SK-N-MC (cell line): ENCODE measurements at places on chromosomes 1 and 21.

DNA sequence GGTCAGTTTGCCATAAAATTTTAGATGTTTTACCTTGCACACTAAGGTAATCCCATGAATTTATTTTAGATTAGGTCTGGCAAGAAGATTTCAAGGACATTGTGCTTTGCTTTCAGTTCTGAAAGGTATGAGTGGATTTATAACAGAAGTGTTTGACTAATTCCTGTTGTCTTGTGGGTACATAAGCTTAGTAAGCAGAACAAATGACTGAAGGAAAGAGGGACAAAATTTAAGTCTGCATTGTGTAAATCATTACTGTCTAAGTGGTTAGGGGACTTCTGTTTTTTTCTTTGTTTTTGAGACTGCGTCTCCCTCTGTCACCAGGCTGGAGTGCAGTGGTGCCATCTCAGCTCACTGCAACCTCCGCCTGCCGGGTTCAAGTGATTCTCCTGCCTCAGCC, 60.1 kb downstream of the PKN2 start:
- DNase-seq: no peak

- DNase-seq: no peak
These were observed 16.4 kb upstream of the KCNN3 start for GRCh38 chr1:154886281-154887015.

DNA sequence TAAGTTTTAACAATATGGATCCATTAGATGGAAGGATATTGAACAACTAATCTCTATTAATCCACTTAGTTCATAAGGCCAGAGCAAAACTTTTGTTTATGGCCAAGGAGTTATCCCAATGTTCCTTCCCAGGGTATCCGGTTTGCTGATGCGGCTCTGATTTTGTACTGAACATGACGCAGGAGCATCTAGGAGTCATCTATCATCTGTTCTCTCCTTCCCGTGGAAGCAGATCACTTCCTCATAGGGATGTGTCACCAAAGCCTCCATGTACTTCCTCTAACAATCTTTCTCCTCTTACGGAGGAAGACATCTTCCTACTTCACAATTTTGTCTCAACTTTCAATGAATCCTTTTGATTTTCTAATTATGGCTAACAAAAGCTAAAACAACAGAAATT, 206.6 kb downstream of the APP start:
- no peak for DNase-seq

DNA sequence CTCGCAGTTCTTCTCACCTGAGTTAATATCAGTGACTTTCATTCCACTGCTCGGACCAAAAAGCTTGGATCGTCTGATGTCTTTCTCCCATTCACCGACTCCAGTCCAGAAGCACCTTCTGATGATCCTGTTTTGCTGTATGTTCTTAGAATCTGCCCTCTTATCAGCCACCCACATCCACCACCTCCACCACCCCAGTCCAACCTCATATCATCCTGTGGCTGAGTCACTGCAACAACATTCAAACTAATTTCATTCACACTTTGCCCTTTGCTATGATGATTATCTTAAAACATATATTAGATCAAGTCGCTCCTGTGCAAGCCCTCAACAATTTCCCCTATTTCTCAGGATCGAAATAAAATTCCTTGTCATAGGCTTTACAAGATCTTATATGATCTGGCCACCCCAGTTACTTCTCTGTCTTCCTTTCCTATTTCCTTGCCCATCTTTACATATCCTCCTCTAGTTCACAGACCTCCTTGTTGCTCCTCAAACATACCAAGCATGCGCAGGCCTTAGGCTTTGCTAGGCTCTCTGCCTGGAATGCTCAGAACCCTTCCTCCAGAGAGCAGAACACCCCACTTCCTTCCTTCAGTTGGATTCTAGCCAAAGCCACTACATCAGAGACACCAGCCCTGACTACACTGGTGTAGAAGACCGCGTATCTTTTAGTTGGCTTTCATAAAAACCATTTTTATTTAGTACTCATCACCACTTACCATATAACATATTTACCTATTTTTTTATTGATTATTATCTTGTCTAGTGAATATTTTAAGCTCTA, 335.7 kb upstream of the GREM2 start:
- DNase-seq: no peak

GRCh38 chr1:4700801-4701200, 46.4 kb downstream of the AJAP1 start:
- no peak for DNase-seq

DNA sequence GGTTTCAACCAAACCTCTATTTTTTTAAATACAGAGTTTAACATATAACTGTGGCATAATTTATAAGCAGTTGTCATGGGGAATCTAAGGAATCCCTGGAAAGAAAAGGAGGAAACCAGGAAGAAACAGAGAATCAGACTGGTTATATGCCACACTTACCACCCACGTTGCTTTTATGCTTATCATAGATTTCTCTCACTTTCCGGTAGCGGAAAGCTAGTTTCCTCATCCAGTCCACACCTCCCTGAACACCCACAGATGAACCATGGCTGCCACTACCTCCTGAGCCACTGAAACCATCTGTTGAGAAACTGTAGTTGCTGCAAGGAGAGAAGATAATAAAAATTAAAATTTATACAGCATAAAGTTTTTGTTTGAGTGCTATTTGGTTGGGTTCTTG, 33.5 kb downstream of the XKR8 start:
- DNase-seq: no peak

- no peak for DNase-seq
These were observed 286.1 kb downstream of the DPYD start for GRCh38 chr1:97634758-97635157.

DNA sequence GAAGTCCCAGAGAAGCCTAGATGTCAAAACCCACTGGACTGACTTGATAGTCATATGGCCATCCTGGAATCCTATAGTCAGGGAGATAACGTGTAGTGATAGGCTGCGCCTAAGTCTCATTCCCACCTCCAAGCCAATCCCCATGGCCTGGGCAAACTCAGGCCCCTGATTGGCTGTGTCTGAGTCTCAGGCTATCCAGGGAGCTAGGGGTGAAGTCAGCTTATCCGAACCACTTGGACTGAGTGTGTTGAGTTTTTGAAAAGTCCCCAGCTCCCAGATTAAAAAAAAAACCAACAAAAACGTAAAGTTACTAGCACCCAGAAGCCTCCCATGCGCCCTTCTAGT, 51.6 kb downstream of the PIK3CD start:
- no peak for DNase-seq

- no peak for DNase-seq
These were observed 6.0 kb upstream of the NLRP3 start for GRCh38 chr1:247409869-247410544.

GRCh38 chr1:101914473-101915242, 82.1 kb downstream of the OLFM3 start:
- DNase-seq: no peak

- DNase-seq: no peak
These were observed 375.3 kb downstream of the DUSP10 start for GRCh38 chr1:221366495-221367110.

- no peak for DNase-seq
These were observed 12.9 kb downstream of the DPYD start for GRCh38 chr1:97907886-97908285.

GRCh38 chr21:41458121-41458520, 32.1 kb downstream of the MX1 start:
- DNase-seq: no peak

GRCh38 chr1:207821464-207822045, 69.7 kb downstream of the CD46 start:
- DNase-seq: no peak

GRCh38 chr1:28306301-28306949, 22.4 kb upstream of the MED18 start:
- no peak for DNase-seq

GRCh38 chr1:67110352-67110751, 24.4 kb downstream of the C1orf141 start:
- DNase-seq: no peak

DNA sequence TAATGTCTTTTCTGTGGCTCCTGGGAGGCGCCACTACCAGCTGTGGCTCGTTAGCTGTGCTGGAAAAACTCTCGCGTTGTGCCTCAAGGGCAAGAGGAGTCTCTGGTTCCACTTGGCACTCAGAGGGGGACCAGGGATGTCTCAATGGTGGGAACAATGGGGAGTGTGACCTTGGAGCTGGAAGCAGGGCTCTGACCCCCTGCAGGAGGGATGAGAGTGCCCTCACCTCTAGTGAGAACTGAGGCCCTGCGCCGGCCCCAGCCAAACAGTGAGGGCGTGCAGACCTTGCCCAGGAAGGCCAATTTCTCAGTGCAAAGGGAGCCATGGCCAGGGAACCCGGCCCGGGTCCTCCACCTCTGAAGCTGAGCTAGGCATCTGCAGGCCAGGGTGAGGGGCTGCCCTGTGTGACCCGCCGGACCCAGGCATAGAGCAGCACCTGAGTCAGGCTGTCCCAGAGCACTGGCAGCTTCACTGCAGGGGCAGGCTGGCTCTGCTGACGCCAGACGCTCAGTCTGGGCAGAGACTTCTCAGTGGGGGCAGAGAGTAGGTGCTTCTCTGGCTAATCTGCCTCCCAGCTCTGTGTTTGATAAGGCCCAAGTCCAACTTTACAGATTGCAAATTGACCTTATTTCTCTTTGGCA, 1.8 kb downstream of the RD3 start:
- DNase-seq: no peak

GRCh38 chr1:56578963-56579875, at the start of gene PLPP3:
Gene PLPP3, minus strand, starts transcription at chr1:56579563. Its CDS starts 547 bp downstream, at chr1:56579016.
- peak; percentile 12 for DNase-seq

- no peak for DNase-seq
These were observed 122.7 kb downstream of the KCNN3 start for GRCh38 chr1:154747380-154747739.
